ENCODE measurements at places on chromosomes 3 and 15.

DNA sequence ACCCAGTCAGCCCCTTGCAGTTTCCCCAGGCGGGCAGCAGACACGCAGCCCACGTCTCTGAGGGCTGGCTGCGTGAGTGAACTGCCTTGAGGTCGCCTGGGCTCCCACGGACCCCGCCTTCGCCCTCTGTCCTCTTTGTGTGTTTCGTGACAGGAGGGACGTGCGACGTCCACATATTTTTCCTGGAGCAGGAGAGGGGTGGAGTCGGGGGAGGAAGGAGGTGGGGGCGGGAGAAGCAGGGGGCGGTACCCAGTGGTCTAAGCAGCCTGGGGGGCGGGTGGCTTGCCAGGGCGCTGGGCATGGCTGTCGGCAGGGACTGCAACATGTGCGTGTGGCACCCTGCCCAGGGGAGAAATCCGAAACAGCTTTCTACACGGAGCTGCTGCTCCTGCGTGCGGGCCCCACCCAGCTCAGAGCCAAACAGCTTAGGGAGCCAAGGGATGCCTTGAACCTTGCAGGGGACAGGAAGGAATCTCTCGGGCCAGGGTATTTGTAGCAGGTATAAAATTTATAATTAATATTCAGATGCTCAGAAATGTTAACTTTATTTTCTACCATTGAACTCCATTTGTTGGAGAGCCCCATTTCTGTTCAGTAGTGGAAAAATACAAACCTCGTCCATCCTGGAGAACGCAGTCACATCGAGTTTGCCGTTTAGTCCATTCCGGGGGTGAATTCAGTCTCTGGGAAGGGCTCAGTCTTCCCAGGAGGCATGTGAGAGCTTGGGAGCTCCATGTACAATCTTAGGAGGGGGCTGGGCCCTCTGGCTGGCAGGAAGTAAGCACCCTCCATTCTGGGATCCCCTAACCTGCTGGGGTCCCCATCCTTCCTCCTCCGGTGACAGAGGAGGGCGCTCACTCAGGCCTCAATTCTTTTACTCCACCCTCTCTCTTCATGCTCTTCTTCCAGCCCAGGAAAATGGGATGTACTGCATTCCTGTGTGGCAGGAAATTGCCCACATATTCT, 79.1 kb upstream of the MEF2A start:
- no peak for DNase-seq

DNA sequence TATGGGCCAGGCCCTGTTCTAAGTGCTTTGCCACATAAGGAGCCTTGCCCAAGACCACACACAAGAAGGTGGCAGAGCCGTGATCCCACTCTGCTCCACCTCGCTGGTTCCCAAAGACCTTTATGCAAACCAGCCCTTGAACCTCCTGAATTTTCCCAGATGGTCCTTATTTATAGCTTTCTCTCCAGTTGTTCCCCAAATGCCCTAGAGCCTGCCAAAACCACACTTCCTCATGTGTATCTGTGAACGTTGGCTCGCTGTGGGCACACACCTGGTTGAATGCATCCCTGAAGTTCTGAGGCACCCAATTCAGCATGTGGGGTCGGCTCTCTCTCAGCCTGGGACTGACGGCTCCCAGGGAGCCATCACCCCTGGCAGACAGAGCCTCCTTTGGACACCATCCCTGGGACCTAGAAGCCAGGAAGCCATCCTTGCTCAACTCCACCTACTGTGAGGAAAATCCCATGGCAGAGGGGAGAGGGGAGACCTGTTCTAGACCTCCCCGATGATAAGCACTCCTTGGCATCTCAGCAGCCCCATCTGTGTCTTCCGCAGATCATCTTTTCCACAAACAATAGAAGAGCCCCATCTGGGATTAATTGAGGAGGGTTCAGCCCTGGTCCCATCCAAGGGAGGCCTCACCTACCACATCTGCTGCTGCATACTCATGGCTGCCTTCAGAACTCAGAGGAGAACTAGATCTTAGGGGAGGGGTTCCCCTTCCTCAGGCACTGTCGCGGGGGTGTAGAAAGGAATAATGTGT, 42.3 kb upstream of the LIMD1 start:
- no peak for DNase-seq

DNA sequence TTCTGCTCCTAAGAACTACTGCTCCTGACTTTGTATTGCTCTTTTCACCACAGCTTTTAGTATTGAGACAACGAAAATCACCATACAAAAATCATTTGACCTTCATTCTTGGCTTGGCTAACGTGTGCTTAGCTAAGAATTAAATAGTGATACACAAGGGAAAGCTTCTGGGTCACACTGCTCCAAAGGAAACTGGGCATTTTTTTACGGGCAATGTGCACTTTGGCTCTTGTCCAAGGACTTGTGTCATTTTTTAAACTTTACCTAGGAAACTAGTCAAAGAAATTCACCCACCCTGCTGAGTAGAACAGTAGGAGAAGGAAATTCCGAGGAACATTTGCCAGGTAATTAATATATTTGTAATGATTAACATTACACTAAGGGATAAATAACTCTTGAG, 19.8 kb downstream of the WDR72 start:
- DNase-seq, result no peak

- no peak for DNase-seq
Observed at GRCh38 chr3:28905798-28906197, 375.1 kb upstream of the RBMS3 start.
